ENCODE measurements at places on chromosomes 5 and 9.

DNA sequence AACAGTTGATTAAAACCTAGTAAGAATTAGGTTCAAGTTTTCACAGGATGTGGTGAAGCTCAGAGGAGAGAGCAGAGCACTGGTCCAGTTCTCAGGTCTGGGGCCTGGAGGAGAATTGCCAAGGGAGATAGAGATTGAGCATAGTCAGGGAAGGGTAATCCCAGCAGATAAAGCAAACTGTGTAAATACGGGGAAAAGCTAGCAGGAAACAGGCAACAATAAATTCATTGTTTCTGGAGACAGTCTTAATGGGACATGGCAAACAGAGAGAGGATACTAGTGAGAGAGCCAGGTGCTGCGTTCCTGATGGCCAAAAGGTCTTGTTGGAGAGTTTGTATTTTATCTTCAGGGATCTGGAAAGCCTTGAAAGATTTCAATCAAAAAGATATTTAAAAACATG, 333.0 kb downstream of the PDE4D start:
- no peak for DNase-seq

DNA sequence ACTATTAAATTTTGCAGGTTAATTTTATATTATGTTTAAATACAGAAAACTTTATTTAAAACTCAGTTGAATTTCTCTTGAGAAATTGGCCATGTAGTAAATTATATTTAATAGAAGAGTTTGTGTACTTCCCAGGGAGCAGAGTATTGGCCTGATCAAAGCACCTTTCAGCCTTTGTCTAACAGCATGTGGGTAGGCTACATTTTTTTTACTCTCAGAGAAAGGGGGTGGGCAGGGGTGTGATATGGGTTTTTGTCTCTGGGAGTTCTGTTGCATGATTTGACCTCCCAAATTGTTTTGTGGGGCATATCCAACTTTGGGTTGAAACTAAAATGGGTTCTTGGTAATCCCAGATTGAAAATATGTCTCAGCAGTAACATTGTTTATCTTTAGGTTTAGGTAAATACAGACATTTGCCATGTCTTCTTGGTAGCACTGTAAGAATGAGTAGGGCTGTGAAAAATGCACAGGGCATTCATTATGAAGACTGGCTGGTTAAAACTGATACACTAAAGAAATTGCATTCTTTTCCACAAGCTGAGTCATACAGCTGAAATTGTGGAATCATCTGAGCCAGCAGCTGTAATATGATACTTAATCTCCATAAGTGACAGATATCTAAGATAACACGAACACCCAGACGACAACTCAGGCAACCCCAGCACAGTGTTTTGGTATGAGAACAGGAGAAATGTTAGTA, 75.4 kb upstream of the CDKN2B start:
- DNase-seq, result no peak

DNA sequence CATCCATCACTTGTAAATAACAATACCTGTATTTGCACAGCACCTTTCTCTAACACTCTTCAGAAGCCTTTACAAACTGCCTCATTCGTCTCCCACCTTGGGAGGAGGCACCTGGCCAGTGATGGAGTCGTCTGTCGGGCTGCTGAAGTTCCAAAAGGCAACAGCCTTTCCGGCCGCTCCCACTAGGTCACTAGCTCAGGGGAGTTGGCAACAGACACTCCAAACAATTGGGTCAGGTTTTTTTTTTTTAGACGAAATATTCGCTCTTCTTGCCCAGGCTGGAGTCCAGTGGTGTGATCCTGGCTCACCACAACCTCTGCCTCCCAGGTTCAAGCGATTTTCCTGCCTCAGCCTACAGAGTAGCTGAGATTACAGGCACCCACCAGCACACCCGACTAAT, 4.0 kb downstream of the DAP start:
- no peak for DNase-seq

DNA sequence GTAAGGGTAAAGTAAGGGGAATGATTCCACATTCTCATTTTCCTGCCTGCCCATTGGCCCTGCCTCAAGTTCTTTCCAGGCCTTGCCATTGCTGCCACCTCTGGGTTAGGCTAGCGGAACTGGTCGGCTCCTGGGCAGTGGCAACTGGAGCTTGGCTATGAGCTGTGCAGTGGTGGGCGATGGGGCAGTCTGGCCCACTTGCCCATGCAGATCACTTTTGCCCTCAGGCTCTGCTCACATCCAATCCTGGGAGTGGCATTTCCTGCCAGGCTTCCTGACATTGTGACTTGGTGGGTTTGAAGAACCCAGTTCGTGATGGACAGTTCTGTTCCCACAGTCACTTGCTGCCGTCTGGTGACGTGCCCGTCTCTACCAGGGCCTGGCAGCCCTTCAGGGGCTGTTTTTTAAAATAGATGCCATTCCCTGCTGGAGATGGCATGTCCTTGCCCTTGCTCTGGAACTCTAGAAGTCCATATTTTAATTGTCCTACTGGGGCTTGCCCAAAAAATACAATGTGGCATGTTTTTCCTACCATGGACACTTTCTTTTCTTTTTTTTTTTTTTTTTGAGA, 86.1 kb downstream of the FGF18 start:
- DNase-seq, result no peak

DNA sequence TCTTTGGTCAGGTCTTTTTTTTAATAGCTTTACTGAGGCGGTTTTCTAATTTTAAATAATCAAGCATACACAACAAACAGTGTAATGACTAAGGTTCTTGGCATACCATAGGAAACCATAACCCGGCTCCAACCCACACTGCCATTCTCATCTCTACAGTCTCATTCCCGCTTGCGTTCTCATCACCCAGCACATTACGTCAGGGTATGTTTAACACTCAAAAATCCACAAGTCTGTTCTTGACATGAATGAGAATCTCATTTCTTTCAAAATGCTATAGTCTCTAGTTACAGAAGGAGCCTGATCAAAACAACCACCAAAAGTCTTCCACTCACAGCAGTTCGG, 505 bp downstream of the C5orf34 start:
- no peak for DNase-seq

All from esophagus squamous epithelium (tissue), 5 donors.